MCF 10A (cell line): ENCODE measurements at places on chromosomes 1 and 21. TPM values are rescaled to one million over a fixed set of nuclear protein-coding genes. Genes with fewer than 3 reads are reported as not detected.

DNA sequence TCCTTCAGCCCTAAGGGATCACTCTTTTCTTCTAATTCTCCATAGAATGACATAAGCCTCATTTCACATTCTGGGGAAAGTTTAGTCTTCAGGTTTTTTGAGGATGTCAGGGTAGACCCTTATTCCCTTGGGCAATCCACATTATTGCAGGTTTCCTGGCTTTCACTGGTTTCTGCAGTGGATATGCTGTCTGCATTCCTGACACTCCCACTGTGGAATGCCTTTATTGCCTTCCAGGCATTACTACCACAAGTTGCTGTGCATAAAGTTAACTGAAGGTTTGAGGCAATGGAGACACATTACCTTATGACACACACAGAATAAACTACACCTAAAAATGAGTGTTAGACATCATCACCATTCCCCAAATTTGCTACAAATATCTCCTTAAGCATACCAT, 12.7 kb downstream of the FASLG start:
- no peak for DNase-seq

DNA sequence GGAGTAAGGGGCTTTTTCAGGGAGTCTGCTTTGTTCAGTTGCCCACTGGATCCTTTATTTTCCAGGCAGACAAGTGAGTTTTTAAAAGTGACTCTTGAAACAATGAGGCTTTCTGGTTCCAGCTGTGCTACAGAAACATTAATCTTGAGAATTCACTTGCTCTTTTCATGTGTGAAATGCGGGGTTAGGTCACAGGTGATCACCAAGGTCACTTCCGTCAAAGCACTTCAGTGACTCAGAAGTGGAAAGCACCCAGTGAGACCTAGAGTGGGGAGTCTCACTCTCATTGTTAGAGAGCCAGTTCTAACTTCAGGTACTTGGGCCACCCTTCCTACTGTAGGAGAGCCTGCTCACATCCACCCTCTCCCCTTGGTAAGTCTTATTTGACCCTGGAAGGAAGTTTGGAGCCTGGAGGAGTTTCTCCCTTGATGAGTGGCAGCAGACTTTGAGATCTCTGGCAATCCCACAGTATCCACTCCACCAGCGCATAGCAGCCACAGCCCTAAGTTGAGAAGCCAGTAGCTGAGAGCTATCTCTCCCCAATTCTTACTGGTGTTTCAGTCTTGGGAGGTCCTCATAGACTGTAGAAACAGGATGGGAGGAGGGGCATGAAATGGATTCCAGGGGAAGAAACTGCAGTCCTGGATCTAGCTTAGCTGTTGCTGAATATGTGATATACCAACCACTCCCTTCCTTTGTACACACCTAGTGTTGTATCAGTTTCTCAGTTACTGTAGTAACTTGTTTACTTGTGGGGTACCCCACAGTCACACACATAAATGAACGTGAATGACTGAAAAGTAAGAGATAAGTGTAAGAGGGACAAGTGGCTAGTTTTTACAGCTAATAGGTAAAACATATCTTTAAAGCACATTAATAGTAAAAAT, 3.1 kb downstream of the TACSTD2 start:
- DNase-seq: peak; percentile 69

DNA sequence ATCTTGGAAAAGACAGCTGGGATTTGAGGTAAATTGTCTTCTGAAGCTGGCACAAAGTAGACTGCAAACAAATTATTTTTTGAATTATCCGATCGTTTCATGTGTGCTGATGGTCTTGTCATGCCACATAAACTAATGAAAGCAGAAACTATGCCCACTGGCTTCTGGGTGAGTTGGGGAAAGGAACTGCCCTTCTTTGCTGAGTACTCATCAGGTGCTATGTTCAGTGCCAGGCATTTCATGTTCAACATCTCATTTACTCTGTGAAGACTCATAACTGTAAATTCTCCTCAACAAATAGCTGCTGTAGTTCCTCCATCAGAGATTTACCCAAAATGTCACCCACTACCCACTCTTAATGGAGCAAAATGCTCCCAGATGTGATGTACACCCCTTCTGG, 1.2 kb downstream of the TRIT1 start:
- DNase-seq: no peak

GRCh38 chr1:203682473-203683383, 56.1 kb downstream of the ATP2B4 start:
- no peak for DNase-seq

DNA sequence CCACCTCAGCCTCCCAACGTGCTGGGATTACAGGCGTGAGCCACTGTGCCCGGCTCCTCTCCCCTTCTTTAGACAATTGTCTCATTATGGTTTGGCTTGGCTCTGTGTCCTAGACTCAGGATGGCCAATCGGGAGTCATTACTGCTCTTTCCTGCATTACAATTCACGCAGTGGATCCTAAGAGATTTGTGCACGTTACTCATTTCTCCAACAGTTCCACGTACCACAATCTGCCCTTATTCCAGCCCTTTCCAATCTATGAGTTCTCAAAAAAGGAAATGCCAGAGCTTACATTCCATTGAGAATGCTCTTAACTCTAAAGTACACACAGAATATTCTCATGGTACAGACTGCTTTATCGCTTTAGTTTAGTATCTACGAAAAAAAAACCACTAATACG, 357.0 kb downstream of the GPATCH2 start:
- no peak for DNase-seq

DNA sequence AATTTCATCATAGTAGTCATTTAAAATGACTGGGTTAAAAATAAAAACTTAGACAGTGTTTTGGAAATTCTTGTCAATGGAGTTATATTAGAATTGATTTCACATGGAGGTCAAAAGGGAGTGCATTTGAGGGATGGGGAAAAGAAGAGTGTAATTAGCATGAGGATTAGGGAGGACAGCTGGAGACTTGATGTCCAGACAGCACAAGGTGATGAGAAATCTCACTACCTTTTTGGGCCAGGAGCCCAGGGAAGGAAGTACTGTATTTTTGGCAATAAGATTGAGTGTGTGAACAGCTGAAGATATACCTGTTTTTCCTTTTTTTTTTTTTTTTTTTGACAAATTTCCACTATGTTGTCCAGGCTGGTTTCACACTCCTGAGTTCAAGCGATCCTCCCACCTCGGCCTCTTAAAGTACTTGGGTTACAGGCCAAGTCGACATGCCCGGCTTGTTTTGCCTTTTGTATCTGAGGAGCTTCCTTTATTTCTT, 163.6 kb downstream of the PAPPA2 start:
- DNase-seq: no peak

DNA sequence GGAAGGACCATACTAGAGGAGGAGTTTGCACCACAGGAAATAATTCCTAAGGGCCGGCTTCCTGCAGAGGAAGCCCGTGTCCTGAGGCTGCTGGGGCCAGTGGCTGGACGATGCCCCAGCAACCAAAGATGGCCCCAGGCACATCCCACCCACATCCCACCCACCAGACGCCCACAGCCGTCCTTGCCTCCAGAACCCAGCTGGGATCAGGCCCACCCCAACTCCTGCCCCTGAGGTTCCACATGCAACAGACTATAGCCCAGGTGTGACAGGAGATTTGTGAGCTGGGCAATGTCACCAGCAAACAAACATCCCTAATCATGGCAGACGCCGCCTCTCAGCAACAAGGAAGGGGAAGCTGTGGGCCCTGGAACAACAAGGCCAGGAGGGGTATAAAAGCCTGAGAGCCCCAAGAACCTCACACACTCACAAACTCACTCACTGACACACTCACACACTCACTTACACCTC, at the start of gene KRTAP10-9:
Gene KRTAP10-9, plus strand, starts transcription at position 421 of the 471 bp plus-strand sequence. CDS start 79 bp downstream, outside the sequence.
- no peak for DNase-seq

DNA sequence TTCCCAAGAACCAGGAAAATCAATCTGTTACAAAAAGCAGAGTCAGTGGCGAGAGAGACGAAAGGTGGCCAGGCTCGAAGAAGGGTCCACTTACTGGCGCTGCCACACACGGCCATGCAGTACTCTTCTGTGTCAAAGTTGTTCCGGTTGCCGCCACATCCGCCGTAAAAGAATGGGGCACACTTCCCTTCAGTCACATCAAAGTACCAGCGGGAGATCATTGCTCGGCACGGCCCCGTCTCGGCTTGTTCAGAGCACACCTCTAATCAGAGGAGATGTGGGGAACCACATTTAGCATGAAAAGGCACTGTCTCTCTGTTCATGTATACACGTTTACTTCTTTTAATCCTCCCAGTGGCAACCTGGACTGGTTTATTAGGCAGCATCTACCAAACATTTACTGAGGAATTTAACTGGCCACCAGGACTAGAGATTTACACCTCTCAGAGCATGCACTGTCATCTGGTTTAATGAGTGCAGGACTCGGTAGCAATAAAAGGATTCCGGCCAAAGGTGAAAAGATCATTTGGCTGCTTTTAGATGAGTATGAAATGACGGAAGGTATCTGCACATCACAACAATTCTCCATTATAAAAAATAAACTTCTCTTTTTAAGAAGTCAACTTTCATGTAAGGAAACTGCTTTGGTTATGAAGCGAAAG, 170.5 kb downstream of the APP start:
- DNase-seq: no peak

The KIF2C gene
- total RNA-seq: 20.8 and 25.1 TPM in 2 replicates

The LGR6 gene
- 0.32 and 0.56 TPM in 2 replicates for total RNA-seq

The ADAR gene
- total RNA-seq: 168 and 196 TPM in 2 replicates
